Naive B cell (primary cell): ENCODE measurements at places on chromosomes 2 and 18.

GRCh38 chr2:199851501-199851810, 464 bp upstream of the FTCDNL1 start:
- DNase-seq, result no peak

GRCh38 chr2:332592-332991, 44.7 kb upstream of the ALKAL2 start:
- no peak for DNase-seq

- DNase-seq, result no peak
Observed at GRCh38 chr2:8452979-8453903, 228.6 kb upstream of the ID2 start.

DNA sequence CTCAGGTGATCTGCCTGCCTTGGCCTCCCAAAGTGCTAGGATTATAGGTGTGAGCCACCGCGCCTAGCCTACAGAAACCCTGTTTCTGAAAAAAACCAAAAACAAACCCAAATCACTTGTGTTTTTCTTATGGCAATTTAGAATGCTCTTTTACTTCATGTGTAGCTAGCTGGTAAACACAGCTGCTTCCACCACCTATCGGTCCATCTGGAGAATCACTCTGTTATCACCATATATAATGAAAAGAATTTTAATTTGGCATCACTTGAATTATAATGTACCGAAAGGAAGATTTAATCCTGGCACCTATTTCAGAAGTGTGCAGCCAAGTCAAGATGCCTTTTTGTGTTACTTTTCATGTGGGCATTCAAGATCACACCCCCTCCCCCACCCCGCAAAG, 86.5 kb upstream of the ITGB6 start:
- DNase-seq, result no peak

GRCh38 chr2:207286106-207286505, 120.4 kb upstream of the KLF7 start:
- DNase-seq, result no peak

GRCh38 chr2:215410932-215411285, 25.0 kb downstream of the FN1 start:
- no peak for DNase-seq

GRCh38 chr18:55425698-55426097, 162.3 kb downstream of the TCF4 start:
- no peak for DNase-seq

- no peak for DNase-seq
Observed at GRCh38 chr2:102154946-102155702, 12.6 kb downstream of the IL1R1 start.

DNA sequence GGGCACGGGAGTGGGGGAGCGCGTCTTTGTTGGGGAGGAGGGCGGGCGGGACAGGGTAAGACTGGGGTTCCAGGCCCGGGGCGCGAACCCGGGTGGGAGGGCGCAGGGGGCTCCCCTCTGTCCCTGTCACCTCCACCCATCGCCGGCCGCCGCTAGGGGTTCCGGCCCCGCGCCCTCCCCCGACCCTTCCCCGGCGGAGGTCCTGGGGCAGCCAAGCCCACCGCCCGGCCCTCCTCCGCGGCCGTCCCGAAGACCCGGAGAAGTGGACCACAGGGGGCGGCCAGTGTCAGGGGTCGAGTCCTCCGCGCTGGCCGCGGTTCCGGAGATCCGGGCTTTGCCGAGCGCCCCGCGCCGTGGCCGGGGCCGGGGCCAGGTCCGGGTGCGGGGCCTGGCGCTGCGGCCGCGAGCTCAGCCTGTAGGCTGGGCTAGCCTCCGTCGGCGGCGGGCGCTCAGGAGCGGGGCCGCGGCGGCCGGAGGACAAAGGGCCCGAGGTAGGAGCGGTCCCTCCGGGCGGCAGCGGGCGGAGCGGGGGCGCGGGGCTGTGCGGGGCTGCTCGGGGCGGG, 16.6 kb upstream of the E2F6 start:
- no peak for DNase-seq

- DNase-seq, result no peak
Observed at GRCh38 chr2:127597984-127598380, 48.0 kb upstream of the GPR17 start.

GRCh38 chr2:237310515-237311114, 103.3 kb downstream of the COL6A3 start:
- DNase-seq, result no peak

- no peak for DNase-seq
Observed at GRCh38 chr18:50277942-50278341, 3.4 kb downstream of the MBD1 start.

- no peak for DNase-seq
Observed at GRCh38 chr18:9434122-9434701, 41.1 kb upstream of the RALBP1 start.

- no peak for DNase-seq
Observed at GRCh38 chr2:134178138-134178877, 75.6 kb upstream of the MGAT5 start.

GRCh38 chr18:22933206-22933965, at the start of gene RBBP8:
TSS of gene RBBP8 (plus strand) at chr18:22933328. CDS start at chr18:22936852, 3,524 bp downstream.
- peak; percentile 90 for DNase-seq

- DNase-seq, result no peak
Observed at GRCh38 chr18:71951001-71951400, 593.1 kb downstream of the CBLN2 start.

GRCh38 chr2:134408386-134408785, 154.5 kb downstream of the MGAT5 start:
- DNase-seq, result no peak

- DNase-seq, result no peak
Observed at GRCh38 chr2:44543773-44544725, 182.3 kb downstream of the CAMKMT start.

DNA sequence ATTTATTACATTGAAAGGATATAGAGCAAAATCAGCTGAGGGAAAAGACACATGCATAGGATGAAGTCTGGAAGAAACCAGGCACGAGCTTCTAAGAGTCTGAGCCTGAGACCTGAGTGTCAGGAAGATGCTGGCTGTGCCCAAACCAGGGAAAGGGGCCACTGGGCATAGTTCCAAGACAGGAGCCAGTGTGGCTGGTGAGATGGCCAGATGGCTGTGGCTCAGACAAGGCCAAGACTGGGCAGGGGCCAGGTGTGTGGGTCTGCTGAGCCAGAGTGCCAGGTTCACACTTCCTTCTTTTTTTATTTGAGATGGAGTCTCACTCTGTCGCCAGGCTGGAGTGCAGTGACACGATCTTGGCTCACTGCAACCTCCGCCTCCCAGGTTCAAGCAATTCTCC, 95.5 kb upstream of the ATG16L1 start:
- no peak for DNase-seq

DNA sequence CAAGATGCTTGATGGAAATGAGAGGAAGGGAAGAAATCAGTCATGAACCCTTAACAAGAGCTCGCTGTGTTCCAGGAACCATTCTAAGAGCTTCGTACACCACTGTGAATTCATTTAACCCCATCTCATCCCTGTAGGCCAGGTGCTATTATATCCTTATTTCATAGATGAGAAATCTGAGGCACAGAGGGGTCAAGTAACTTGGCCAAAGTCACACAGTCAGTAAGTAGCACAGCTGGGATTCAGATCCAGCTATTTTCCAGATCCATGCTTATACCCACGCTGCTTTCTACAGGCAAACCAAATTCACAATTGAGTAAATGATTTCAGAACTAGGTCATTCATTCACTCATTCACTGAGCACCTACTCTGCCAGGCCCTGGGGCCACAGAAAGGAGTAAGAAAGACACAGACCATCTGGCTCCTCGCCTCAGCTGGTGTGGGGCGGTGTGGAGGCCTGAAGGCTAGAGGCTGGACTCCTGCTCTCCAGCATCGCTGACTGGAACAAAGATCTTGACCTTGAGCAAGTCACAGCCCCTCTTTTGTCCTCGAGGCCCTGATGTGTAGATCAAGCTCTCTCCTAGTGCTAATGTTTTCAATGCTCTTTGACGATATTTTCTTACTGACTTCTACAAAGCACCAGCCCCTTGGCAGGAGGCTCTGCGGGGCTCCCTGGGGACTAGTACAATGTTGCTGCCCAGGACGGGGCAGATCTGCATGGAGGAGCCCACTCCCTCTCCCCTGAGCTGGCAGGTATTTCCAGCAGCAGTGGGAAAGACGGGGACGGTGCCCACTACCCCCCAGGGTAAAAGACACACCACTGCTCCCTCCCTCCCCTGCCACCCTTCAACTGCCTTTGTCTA, 26.5 kb downstream of the STEAP3 start:
- DNase-seq, result no peak

DNA sequence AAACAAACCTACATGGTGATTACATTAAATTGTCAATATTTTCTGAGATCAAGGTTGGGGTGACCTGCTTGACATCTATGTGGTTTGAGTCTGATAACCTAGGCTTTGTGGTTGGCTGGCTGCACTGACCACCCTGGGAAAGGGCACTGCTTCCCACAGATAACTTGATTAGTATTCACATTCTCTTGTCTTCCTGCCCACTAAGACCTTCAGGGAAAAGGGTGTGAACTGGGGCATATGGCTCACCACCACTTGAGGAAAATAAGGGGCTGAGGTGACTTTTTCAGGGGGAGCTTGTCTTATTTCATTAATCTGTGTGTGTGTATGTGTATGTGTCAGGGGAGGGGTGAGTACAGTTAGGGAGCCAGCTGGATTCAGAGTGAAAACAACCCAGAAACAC, 1.5 kb downstream of the SMYD1 start:
- DNase-seq, result no peak

DNA sequence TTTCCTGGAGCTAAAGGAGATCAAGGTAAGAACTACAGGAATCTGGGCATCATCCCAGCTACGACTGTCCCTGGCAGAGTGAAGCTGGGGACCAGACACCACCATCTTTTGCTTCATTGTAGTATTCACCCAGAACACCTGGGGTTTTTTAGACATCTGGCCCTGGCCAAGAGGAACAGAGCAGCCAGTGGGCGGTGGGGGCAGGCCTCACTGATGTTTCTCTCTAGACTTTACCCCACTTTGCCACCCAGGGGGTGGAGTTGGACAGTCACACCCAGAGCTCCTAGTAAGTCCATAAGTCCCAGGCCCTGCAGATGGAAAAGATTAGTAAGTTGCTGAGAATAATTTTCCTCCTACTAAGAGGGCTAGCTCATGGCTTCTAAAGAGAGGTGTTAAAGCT, 39.6 kb downstream of the MARCO start:
- no peak for DNase-seq

- no peak for DNase-seq
Observed at GRCh38 chr2:53268086-53268485, 499.5 kb upstream of the CHAC2 start.

- no peak for DNase-seq
Observed at GRCh38 chr2:120445449-120446143, 99.7 kb downstream of the INHBB start.

DNA sequence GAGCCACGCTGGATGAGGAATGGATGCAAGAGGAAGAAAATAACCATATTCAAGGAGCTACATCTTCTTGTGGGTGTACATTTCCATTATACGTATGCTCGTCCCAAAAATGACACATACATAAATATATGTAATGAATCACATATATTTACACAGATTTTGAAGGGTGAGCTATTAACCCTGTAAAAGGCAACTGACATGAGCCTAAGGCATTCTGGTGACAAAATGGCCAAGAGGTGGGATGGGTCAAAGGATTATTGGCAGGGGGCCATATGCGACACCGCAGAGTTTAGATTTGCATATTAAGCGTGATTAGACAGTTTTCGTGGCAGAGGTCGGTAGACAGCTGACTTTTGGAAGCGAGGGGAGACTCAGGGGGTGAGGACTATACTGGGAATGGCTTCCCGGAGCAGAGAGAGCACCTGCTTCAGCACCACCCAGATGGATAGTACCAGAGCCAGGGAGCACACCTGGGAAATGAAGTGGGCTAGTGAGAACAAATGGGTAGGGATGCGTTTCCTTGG, 431 bp upstream of the CNRIP1 start:
- DNase-seq, result no peak

DNA sequence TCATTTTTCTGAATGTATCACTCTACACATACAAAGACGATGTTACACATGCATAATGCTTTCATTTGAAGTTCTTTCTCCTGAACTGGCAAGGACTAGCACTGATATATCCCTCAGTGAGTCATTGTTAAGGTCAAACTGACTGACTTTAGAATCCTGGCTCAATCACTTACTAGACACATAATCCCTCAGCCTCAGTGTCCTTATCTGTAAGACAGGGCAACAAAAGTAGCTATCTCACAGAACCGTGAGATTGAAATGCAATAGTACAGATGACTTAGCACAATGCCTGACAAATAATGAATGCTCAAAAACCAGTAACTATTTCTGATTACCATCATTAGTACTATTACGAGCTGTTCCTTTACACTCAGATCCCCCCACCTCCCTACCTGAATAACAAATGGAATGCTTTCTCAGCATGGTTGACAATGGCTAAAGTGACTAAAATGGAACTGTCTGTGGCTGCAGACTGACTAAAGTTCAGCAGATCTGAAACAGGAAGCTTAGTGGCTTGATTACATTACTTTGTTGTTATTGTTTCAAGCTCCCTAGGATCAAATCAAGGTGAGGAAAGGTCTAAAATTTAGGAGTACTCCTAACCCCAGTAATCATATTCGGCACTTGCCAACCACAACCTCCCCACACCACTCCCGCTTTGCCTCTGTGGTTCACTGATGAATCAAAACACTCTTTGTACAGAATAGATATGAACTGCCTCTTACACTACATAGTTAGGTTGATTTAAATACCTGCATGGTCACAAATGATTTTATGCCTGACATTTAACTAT, 35.8 kb upstream of the CACNB4 start:
- DNase-seq, result no peak

GRCh38 chr2:162379719-162380580, 36.0 kb downstream of the GCA start:
- DNase-seq, result no peak

DNA sequence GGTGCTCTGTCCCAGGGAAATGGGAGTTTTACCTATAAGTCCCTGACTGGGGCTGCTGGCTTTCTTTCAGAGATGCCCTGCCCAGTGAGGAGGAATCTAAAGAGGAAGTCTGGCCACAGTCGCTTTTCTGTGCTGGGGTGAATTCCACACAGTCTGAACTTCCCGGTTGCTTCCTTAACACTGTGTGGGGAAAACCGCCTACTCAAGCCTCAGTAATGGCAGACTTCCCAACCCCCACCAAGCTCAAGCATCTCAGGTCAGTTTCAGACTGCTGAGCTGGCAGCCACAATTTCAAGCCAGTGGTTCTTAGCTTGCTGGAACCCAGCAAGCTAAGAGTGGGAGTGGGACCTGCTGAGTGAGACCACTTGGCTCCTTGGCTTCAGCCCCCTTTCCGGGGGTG, 54.9 kb downstream of the NUP35 start:
- no peak for DNase-seq

- no peak for DNase-seq
Observed at GRCh38 chr18:10035281-10035991, 121.6 kb downstream of the VAPA start.

GRCh38 chr2:241039416-241039815, 41.0 kb downstream of the SNED1 start:
- DNase-seq, result no peak
